ENCODE measurements at places on chromosomes 2 and 18. TPM values are rescaled to one million over a fixed set of nuclear protein-coding genes. Genes with fewer than 3 reads are reported as not detected.

DNA sequence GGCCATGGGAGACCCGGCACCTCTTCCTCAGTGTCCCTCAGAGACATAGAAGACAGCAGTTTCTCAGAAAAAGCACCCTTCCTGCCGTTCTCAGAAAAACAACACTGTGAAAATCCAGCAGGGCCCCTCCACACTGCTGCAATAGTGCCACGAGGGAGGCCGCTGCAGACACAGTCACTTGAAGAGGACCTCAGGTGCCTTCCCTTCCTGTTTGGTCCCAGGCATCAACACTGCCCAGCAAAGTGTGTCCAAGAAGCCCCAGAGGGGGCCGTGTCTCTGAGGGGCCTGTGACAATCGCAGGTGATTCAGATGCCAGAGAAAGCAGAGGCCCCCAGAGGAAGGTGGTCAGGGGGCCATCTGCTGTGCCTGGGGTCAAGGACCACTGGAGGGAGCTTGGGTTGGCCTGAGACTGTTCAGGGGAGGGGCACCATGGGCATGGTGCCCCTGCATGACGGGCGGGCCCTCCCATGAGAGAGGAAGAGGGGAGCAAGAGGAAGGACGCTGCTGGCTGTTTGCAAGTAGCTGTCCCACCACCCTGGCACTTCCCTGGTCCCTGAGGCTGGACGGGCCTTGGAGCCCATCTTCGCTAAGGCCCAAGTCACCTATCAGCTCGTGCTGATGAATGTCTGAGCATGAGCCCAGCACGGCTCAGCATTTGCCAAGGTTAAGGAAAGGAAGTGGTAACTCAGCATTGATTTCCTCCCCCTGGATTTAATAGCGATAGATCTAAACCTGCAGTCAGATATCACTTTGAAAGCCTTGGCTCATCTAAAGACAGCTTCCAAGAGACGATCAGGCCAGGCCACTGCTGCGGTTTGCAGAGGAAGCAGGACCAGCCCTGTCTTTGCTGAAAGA, 9.1 kb downstream of the TWIST2 start:
- no peak for DNase-seq

ZNF397 gene
- total RNA-seq: 4.9 TPM

GALNT13 gene
- not detected for total RNA-seq

FOXD4L1 gene
- 0.73 TPM for total RNA-seq

DNAJC5G gene
- 0.25 TPM for total RNA-seq

DNA sequence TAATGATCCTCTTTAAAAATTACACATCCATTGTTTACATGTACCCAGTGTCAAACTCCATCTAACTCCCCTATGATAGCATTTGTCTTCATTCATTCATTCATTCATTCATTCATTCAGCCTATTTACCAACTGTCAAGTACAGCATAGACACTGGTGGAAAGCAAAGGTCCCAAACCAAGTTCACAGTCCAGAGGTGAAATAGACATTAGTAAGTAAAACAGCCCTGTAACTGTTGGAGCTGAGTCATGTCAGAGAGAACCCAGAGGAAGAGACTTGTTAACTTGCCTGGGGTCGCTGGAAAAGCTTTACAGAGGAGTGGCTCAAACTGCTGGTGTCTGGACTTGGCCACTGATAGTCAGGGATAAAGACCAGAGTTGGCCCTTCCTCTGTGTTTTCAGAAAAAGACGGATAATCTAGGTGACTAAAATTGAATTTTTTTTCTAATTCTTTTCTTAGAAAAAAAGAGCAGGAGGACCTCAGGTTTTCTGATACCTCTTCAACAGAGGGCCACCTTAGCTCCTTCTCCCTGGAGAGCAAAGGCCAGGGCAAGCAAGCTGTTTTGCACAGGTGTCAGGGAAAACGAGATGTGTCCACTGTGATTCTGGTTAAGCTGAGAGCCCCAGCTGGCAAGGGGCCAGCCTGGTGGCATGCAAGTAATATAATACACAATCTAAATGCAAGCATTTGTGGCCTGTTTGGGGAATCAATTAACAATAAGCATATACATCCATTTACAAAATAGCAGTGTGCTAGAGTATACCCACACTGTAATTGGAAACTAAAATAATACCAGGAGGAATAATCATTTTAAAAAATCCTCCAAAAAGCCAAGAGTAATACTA, 96.7 kb upstream of the SLC14A2 start:
- DNase-seq: no peak

ECEL1 gene
- 8.9 TPM for total RNA-seq

- DNase-seq: no peak
Measured at GRCh38 chr2:191298306-191298705, 53.1 kb downstream of the MYO1B start.

CYTIP gene
- total RNA-seq: 1.1 TPM

GRCh38 chr2:218882461-218882816, 1.8 kb downstream of the WNT10A start:
- no peak for DNase-seq

GRCh38 chr2:111118981-111119821, 1.5 kb upstream of the BCL2L11 start:
- peak; percentile 10 for DNase-seq

DNA sequence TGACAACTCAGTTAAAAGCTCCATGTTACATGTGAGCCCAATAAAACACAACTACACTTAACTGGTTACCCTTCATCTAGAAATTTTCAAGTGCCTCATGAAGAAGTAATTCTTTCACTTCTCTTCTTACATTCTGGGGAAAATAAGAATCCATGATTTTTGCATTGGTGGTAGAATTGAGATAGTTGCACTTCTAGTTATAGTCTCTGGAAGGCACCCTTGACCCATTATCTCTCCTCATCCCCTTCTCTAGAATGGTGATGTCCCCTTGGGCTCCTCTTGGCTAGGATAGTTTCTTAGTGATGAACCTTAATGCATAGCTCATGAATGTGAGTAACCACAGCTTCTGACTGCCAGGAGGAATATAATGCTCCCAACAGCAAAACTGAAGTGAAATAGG, 3.6 kb downstream of the LGALSL start:
- DNase-seq: no peak

All from Caco-2 (cell line).